ENCODE measurements at places on chromosomes 1 and 21.

DNA sequence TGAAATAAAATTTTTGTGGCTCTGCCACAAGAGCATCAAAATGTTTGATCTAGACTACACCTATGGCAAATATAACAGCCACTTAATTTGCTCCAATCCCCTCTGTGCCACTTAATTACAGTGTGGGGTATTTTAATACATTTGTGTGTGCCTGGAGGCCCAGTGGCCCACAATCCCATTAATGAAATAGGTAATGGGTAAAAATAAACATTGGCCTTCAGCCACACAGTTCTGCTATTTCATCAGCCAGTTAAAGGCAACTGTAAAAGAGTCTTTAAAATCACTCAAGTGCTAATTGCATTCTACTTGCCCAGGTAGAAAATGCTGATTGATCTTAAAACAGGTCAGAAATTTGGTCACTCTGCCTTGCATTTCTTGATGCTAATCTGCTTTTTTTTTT is 151.6 kb upstream of the UBE2U start:
- DNase-seq: no peak

DNA sequence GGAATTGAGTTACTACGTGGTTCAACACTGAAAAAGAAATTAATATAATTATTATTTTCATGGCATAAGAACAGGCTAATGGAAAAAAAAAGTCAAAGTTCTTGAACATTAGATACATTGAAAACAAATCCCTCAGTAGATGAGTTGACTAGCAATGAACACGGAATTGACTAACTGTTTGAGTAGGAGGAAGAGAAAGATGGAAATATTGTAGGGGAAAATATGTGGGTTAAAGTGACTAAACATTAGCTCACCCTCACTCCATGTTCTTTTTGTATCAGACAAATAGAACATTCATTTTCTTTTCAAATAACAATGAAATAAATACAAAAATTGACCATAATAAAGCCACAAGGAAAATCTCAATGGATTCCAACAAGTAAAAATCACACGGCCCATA is 84.3 kb downstream of the KCNK2 start:
- no peak for DNase-seq

DNA sequence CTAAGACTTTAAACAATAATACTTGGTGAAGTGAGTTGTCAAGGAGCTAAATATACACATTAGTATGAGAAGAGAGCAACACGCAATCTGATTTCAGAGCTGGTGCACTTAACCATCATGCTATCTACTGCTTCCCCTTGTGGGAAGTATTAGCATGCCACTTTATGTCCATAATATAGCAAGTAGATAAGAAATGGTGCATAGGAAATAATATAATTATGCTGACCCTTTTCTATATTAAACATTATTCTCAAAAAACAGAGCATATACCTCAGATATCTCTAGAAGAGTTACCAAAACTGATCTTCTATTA is 63.4 kb downstream of the MAGI3 start:
- DNase-seq: no peak

DNA sequence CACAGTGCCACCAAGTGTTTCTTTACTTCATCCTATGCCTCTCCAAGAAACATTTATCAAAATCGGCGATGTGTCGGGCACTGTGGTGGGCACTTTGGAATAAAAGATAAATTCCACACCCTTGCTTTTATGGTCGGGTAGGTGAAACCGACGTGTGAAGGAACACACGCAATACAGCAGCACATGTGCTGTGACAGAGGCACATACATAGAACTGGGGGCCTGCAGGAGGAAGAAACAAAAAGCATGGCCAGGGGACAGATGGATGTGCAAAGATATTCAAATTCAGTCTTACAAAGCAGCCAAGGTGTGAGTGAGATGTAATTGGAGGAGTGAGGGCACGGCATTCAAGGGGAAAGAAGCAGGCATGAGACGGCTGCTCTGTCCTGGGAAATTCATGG is 282.0 kb downstream of the PBX1 start:
- DNase-seq: no peak

DNA sequence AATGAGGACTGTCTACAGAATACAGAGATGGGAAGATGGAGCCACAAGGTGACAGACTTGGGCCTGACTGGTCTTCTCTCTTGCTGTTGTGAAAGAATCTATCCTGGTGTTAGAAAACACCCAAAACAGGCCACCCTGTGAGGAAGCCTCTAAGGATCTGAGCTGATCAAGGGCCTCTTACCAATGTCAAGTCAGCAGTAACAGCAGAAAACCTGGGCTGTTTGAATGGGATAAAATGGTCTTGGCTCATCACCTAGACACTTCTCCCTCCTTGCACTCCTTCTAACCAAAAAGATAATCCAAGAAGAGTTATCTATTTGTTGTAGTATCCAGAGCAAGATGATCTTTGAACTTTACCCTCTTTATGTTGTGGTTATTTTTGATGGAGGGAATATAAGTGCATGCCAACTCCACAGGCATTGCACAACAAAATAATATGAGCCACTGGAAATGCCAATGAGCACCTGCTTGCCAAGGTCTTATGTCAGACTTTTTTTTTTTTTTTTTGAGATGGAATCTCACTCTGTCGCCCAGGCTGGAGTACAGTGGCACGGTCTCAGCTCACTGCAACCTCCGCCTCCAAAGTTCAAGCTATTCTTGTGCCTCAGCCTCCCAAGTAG is 32.8 kb upstream of the ZNF281 start:
- no peak for DNase-seq

DNA sequence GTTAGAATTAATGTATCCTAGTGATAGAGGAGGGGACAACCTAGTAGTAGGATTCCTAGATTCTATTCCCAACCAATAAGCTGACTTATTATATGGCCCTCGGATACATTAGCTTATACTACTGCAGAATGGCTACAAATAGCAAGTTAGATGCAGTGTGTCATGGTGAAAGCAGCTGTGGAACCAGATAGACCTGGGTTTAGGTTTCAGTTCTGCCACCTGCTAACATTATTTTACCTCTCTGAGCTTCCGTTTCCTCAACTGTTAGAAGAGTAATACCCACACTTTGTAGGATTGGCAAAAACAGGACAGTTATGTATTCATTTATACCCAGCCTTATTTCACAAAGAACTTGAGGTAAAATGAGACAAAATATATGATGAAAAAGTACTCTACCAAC is 21.6 kb upstream of the MAGOH start:
- no peak for DNase-seq

DNA sequence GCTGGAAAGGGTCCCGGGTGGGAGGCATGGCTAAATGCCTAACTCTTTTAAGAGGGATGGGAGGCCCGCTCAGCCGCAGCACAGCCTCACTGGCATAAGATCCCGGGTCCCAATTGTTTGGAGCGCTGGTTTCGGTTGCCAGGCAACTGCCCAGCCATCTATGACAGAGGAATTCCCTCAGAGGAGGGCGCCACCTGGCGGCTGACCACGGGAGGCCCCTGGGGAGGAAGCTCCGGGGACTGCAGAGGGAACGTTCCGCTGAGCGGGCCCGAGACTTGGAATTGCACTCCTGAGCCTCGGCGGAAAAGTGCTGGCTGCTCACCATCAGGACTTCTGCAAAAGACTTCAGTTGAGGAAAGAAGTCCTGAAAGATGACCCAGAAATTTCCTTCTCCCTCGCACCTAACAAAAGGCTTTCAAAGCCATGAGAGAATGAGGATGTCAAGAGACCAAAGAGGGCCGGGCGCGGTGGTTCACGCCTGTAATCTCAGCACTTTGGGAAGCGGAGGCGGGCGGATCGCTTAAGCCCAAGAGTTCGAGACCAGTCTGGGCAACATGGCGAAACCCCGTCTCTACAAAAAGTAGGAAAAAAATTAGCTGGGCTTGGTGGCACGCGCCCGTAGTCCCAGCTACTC is 1.1 kb upstream of the ELAPOR1 start:
- DNase-seq: peak; percentile 88

Measured in nucleus accumbens (tissue), 56 donors.